ENCODE measurements at places on chromosomes 4 and X.

- DNase-seq, result no peak
These were observed 71.0 kb downstream of the MGST2 start for GRCh38 chr4:139736661-139737060.

- no peak for DNase-seq
These were observed 592.9 kb upstream of the PITX2 start for GRCh38 chr4:111215755-111216154.

- DNase-seq, result no peak
These were observed 45.3 kb downstream of the RPA4 start for GRCh38 chrX:96929036-96929435.

- DNase-seq, result no peak
These were observed 21.8 kb downstream of the FHL1 start for GRCh38 chrX:136168929-136169735.

GRCh38 chrX:43969504-43970501, 3.4 kb downstream of the NDP start:
- no peak for DNase-seq

DNA sequence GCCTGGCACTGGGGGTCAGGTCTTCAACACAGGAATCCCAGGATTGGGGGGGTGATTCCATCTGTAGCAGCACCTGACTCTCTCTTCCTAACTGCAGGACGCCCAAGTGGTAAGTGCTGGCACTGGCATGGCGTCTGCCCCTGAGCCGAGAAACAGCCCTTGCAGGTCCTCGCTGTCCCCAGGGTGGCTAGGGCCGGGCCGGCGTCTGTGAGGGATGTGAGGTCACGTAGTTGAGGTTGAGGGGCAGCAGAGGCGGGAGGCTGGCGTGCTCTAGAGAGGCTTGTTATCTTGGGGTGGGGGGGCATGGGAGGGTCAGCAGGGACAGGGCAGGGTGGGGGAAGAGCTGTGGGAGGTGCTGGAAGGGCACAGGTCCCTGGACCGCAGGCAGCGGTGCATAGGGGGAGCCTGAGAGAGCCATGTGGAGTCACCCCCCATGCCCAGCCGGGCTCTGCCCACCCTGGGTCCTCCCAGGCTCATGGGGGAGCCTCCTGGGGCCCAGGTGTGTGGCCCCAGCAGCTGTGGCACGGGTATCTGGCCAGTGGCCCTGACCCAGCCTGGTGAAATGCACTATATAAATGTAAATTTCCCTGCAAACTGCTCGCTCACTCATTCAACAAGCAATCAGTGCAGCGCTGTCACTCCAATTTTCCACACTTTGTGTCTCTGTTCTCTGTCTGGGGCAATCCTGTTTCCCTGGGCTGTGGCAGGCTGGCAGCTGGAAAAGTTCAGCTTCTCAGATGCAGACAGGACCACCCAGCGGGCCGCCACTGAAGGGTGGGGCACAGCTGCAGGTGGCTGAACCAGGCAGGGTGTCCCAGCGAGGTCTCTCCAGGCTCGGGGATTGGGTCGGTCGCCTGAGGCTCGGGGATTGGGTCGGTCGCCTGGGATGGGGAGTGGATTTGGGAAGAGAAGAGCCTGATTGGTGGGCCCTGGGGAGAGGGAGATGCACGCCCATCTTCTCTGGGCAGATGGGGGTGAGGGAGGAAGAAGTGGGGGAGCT, 102.2 kb upstream of the NKX1-1 start:
- no peak for DNase-seq

GRCh38 chr4:99664716-99665115, 7.1 kb upstream of the C4orf54 start:
- no peak for DNase-seq

GRCh38 chr4:119709418-119709817, 80.8 kb upstream of the PDE5A start:
- DNase-seq, result no peak

DNA sequence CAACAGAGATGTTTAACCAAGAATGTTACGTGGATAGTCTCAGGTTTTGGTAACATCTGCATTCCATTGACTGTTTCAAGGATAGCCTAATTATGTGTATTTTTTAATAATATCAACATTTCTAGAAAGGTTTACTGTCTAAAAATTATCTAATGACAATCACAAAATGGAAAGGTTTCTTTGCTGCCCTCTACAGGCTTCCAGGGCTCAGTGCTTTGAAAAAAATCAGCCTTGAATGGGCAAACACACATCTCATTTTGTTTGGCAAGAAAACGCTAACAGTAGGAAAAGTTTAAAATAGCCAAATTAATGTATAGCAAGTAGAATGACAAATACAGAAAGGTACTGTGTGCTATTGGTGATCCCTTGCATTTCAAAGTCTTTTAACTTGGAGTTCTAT, 223.4 kb upstream of the PRPS2 start:
- no peak for DNase-seq

DNA sequence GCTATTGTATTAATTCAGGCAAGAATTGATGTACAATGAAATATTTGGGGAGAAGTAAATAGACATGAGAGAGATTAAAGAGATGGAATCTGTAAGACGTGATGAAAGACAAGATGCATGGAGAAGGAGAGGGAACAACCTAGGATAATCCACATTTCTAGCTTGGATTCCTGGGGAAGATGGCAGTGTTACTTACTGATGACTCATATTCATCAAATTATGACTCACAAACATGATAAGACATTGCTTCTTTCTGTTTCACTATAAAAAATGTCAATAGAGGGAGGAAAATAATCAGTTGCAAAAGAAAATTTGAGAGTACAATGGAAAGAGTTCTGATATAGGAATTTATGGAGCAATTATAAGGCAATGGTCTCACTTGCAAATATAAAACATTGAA, 104.1 kb upstream of the BMP3 start:
- DNase-seq, result no peak

DNA sequence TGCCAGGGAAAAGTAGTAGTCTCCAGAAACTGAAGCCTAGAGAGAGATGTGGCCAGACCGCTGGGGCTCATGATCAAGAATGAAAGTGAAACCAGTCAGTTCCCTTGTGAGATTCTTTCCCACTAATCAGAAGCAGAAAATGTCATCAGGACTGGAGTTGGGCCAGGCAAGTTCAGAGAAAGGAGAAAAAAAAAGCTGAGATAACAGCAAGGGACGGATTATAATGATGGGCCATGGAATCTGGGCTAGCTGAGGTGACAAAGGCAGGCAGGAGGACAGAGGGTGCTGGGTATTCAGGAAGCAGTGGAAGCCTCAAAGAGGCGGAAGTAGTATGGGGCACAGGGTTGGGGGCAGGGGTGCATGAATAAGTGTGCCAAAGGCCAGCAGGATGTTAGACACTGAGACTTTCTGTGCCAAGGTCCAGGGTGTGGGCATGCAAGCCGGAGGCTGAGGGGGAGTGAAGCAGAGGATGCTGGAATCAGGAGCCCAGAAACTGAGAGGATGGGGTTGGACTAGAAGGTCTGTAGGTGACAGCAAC, 2.5 kb downstream of the CXorf38 start:
- no peak for DNase-seq

- DNase-seq, result no peak
These were observed 220.6 kb downstream of the DHX15 start for GRCh38 chr4:24363751-24364150.

- DNase-seq, result peak; percentile 24
These were observed 390.7 kb downstream of the MAPK10 start for GRCh38 chr4:85968945-85969819.

DNA sequence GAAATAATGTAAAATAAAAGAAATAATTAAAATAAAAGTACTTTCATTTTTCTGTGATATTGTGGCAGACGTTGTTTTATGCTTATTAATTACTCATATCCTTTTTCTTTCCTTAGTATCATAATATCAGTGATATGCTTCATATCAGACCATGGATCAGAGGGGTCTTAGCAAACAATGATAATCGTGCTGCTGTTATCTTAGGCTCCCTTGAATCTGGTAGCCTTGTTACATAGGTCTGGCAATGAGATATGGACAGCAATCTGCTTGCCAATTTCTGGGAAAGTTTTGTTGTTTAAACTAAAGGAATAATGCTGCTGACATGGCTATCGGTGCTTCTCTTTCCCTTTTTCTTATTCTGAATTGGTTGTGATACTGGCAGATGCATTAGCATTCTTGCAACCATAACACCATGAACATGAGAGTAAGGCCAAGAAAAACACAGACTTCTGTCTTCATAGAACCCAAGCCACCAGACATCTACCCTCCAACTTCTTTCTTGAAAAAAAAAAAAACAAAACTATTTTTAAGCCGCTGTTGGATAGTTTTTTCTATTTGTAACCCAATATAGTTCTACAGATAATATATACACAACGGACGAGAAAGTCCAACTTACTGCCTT, 16.4 kb downstream of the EPHA5 start:
- no peak for DNase-seq

GRCh38 chr4:2394528-2394927, 23.9 kb downstream of the ZFYVE28 start:
- DNase-seq, result no peak

GRCh38 chr4:797066-797465, 28.9 kb downstream of the CPLX1 start:
- DNase-seq, result no peak

GRCh38 chr4:163568843-163569242, 74.4 kb downstream of the TMA16 start:
- no peak for DNase-seq

- no peak for DNase-seq
These were observed 221.3 kb downstream of the PPP3CA start for GRCh38 chr4:101126059-101126458.

DNA sequence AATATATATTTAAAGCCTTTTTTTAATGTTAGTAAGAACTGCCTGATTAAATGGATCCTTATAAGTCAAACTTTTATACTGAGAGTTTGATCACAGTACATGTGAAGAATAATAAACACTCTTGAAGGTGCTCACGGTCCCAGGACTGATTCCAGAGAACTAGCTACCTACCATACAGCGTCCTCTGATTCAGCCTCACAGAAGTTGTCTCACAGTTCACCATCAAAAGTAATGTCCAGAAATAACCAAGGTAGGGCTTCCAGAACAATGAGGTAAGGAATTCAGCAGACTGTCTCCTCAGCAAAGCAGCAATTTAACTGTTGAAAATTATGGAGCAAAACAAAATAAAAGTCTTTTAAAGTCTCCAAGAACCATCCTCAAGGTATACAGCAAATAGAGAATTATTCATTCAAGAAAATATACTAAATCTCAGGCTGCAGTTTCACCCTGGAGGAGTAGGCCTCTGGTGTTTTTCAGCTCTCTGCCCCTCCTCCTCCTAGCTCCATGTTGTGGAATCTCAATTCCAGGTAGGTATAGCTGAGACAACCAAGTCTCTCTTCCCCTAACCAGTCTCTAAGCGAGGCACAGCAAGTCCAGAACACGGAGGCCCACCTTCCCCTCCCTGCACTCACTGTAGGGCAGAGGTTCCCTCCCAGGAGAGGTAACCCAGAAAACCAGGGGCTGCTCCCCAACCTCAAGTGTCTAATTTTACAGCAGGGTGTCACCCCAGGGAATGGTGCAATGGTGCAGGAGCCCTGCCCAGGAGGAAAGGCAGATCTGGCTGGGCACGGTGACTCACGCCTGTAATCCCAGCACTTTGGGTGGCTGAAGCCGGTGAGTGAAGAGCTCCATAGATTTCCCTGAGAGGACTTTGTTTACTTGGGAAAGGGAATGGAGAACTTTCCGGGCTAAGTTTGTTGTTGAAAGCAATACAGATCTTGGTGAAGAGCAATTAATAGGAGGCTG, 28.6 kb downstream of the FAM241A start:
- DNase-seq, result no peak

DNA sequence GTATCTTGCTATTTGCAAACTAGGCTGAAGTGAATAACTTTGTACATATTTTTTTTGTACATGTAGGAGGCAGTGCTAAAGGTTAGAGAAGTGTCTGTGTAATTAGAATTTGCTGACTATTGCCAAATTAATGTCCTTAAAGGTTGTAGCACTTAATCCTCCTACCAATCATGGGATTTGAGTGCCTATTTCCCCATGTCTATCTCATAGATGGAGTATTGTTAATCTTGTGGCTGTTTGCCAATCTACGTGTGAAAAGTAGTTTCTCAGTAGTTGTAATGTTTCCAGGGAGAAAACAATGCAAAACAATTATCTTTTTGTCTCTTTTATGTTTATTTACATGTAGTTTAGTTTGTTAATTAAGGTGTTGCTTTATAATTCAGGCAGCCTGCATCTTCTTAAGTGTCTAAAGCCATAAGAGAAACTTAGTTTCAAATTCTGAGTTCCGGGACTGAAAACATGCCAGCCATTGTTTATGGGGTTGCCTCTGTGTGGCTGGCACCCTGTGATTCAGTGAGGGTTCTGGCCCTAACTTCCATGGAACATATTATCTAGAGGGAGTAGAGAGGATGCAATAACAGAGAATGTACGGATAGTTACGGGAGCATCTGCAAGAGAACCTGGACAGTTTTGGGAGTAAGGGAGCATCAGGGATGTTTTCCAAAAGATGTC, 142.4 kb downstream of the KLHL8 start:
- DNase-seq, result no peak

DNA sequence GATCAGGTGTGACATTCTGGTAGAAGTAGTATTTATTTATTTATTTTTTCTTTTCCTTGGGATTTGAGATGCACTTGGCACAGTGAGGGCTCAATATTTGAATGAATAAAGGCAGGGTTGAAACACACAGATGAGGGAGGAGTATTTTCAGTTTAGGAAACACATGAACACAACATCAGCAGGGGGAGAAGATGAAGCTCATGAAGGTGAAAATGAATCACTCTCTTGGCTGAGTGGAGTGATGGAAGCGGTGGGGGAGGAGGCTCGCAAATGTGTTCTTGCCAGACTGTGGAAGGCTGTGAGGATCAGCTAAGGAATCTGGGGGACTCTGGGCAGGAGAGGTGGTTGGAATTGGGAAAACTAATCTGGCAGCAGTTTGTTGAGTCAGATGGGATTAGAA, 55.3 kb downstream of the ARHGAP10 start:
- DNase-seq, result no peak

- DNase-seq, result no peak
These were observed 2.7 kb upstream of the ALAS2 start for GRCh38 chrX:55033429-55033828.

- DNase-seq, result no peak
These were observed 146.2 kb upstream of the JADE1 start for GRCh38 chr4:128663325-128663724.

DNA sequence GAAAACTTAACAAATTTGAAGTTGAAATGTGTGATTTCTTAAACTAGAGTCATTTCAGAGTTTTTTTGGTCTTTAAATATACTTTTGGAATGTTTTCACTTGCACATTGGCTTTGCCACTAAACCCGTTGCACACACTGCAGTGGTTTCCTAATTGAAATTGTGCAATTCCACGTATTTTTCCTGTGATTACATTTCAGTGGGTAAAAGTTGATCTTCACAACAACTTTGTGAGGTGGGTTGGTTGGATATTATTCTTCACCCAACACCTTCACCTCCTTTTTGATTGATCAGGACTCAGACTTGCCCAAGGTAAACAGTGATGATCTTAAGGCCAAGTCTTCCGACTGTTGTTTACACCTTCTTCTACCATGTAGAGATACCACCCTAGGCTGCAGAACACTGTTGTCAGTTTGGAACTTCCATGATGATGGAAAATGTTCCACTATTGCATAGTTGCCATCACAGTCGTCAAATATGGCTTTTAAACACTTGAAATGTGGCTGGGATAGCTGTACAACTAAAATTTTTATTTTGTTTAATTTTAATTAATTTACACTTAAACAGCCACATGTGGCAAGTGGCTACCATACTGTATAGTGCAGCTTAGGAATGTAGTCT, 13.7 kb downstream of the SEPTIN11 start:
- DNase-seq, result no peak

- DNase-seq, result no peak
These were observed 20.7 kb upstream of the RNF150 start for GRCh38 chr4:141153751-141154510.
